Cardiac ventricle fibroblast (primary cell): ENCODE measurements at places on chromosomes 6 and 20. TPM values are rescaled to one million over a fixed set of nuclear protein-coding genes. Genes with fewer than 3 reads are reported as not detected.

Gene SALL4
- 0.44 TPM in 1 of 2 replicates, not detected in the other for total RNA-seq

Gene SASH1
- 27.6 and 35.2 TPM in 2 replicates for total RNA-seq

Gene FAM83B
- not detected in 2 replicates for total RNA-seq

Gene C6orf132
- total RNA-seq, result 0.54 and 0.94 TPM in 2 replicates

Gene PRND
- 0.06 and 0.15 TPM in 2 replicates for total RNA-seq

Gene SAMD5
- total RNA-seq, result 0.12 and 0.29 TPM in 2 replicates

Gene STMND1
- not detected in 2 replicates for total RNA-seq

Gene TOX2
- 1.9 and 5.0 TPM in 2 replicates for total RNA-seq
